ENCODE measurements at places on chromosomes 7 and 10.

DNA sequence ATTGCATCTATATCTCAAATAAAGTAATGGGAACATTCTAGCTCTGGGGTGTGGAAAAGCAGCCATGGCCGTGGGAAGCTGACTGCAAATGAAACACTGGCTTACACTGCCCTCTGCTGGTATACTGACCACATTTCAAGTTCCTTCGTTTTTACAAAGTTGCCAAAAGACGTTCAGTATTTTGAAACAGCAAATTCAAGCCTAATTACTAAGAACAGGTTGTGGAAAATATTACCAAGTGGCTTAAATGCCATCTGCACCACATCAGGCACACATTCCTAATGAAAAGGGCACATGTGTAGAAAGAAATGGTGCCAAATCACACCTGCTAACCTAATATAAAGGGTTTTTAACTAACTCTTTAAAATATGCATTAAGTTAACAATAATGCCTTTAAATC, 83.9 kb downstream of the JAZF1 start:
- no peak for DNase-seq

- DNase-seq: no peak
Measured at GRCh38 chr7:130492523-130493274, 814 bp downstream of the MEST start.

DNA sequence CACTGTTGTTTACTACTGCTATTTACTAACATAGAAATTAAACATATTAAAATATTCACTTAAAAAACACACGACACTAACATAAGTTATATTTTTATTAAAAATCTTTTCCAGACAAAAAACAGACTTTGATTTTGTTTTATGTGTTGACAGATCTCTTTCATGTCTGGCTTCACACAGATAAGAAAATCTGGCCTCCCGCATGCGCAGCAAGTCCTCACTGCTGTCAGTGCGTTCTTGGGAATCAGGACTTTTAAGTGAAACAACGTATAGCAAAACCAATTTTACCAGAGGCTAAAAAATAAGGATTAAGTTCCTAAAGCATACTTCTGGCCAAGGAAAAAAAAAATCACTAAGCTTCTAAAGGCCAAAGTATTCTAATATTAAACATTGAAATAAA, 1.2 kb upstream of the IDI1 start:
- DNase-seq: no peak

DNA sequence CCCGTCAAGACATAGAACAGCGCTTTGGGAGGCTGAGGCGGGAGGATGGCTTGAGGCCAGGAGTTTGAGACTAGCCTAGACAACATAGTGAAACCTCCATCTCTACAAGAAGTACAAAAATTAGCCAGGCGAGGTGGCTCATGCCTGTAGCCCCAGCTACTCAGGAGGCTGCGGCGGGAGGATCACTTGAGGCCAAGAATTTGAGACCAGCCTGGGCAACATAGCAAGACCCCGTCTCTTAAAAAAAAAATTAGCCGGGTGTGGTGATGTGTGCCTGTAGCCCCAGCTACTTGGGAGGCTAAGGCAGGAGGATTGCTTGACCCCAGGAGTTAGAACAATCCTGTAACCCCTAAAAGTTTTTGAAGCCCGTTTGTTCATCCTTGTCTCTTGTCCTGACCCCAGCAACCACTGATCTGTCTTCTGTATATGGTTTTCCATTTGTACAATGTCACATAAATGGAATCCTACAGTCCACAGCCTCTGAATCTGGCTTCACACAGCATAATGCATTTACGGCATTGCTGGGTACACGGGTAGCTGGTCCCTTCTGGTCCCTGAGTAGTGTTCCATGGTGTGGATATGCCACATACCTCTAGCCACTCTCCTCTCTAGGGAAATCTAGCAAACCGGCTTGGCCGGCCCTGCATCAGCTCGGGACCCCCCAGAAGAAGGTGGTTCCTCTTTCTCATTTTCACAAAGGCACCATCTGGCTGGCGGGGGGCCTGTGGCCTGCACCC, 8.4 kb downstream of the GTF2IRD1 start:
- no peak for DNase-seq

DNA sequence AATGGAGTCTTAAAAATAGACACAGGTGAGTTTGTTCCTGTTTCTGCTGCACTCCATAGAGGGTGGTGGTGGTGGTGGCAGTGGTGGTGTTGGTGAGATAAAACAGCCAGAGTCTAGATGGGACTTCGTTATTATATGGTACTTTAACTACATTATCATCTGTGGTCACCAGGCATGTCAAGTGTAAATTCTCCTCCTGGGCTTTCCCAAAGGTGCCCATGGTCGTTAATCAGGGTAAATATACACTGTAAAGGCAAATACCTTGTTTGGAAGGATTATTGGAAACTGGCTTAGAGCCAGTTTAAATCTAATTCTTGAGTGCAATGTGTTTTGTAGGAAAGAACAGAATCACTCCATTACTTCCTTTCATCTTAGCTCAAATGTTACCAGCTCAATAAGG, 21.5 kb upstream of the COMMD3 start:
- DNase-seq: no peak

DNA sequence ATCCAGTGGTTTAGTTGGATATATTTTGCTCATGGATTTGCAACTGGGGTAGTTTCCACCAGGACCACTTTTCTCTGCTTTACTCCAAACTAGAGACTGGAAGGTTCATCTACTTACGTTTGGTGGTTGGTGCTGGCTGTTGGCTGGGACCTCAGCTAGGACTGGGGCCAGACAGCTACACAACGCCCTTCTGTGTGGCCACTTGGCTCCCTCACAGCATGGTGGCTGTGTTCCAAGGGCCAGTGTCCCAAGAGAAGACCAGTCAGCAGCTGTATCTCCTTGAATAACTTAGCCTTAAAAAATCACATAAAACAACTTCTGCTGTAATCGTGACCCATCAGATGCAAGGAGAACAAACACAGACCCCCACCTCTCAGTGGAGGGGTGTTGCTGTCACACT, 4.2 kb upstream of the KCNH2 start:
- no peak for DNase-seq

GRCh38 chr7:16422103-16422435, 731 bp upstream of the CRPPA start:
- no peak for DNase-seq

DNA sequence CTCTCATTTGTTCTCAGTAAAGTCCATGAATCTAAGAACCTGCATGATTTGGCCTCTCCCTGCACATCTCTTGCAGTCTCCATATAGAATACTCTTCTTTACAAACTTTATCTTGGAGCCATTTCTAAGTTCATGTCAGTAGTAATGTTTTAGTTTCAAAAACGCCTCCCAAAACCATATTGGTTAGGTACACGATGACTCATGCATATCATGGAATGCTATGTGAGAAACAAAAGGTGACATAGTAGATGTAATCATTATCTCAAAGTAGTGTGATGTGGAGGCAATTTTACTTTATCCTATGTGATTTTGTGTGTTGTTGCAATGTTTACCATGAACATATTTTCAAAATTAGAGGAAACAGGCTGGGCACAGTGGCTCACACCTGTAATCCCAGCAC, 520.7 kb downstream of the KCNMA1 start:
- no peak for DNase-seq

- DNase-seq: no peak
Measured at GRCh38 chr7:124276005-124276622, 243.2 kb upstream of the TMEM229A start.

DNA sequence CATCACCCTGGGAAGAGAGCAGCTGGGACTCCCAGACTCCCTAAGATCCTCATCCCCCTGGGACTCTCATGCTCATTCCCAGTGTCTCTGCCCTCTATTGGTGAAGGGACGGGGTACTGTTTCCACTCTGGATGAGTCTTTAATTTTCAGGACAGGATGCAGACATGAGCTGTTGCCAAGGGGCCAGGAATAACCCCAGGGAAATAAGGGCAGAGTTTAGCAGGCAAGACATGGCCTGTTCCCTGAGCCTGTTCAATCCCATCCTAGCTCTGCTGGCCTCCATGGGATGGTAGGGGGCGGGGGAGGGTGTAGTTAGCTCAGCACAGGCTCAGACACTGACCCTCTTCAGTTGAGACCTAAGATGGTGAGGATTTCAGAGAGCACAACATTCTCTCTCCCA, 14.0 kb downstream of the C10orf105 start:
- no peak for DNase-seq

DNA sequence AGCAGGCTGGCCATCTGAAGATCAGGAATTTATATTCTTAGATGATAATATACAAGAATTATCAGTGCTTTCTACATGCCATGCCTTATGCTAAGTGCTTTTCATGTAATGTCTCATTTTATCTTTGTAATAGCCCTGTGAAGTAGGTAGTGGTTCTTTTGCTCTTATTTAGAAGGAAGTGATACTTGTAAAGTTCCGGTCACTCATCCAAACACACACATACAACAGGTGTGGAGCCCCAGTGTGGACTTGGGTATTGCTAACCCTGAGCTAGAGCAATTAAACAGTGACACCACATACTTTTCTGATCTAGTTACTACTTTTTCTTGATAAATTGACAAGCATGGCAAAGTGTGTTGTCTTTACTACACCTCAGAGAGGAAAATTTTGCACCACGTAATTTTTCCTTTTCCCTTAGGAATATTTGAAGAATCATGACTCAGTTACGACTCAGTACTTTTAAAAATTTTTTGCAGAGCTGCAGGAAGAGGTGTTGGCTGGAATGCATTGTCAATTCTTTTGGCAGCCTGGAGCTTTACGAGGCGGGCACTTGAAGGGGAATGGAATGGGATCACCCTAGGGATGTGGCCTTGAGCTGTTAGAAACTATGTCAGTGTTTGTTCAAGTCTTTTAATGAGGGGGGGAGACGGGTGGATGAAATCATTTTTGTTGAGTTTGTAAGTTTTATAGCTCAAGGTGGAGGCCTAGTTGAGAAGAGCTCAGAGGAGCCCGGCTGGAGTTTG, 212.5 kb upstream of the CELF2 start:
- no peak for DNase-seq

GRCh38 chr10:131972474-131973071, 9.2 kb downstream of the BNIP3 start:
- no peak for DNase-seq

DNA sequence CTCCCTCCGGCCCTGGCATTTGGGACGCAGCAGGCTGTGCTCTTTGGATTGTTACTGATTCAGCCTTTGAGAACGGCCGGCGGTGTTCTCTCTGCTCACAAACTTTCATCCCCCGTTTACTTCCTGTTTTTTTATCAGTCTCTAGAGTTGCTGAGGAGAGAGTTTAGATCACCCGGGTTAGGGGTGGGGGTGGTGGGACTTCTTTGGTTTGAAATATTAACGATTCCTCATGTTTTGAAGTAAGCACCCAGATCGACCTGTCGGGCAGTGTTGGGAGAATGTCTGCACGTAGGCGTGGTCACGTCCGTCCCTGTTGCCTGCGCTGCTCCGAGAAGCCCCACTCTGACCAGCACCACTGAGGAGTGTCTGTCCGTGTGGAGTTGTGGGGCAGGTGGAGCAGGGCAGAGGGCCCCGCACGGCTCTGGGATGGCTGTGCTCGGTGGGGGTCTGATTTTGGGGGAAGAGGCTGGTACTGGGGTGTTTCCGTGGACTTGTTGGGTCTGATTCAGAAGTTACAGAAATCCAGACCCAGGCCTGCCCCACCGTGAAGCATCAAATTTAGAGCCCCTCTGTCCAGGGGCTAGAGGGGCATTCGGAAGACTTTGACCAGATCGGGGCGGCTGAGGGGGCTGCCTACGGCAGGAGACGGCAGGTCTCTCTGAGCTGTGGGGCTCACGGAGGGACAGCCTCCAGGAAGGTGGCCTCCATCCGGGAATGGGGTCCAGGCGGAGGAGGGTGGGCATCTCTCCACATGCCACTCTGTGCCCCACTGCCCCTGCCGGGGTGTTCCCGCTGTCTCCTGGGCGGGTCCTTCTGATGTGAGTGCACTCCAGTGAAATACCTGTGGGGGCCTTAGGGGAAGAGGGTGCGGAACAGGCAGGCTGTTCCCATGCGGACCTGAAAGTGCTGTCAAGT, 7.4 kb downstream of the INPP5A start:
- no peak for DNase-seq

DNA sequence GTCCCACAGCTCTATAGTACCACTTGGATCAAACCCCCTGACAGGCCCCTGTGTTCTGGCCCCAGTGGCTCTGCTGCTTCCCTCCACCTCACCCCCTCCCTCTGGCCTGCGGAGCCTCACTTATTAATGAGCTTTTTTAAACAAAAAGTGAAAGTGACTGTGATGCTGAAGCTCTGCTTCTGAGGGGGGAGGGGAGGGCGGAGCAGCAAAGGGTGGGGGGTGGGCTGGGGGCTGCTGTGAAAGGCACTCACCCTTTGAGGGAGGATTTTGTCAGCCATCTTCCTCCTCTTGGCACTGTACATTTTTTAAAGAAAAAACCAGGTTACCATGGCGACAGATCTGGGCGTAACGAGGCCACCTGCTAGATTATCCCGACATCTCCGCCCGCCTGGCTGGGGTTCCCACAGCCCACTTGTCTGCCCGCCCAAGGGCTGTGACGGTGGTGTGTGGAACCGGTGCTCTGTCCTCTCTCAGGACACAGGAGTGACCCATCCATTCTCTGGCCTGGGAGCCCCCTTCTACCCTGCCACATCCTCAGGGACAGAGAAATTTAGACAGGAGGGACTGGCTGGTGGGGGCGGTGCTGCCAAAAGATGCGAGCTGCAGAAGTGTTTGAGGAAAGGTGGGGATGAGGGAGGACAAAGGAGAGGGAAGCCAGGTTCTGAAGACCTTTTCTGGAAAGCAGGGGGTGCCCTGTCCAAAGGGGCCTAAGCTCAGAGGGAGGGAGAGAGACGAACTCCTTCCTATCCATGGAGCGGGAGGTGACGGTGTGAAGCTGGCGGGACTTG, 4.9 kb downstream of the SMARCD3 start:
- DNase-seq: no peak

- no peak for DNase-seq
Measured at GRCh38 chr7:87934699-87935383, 790 bp downstream of the ADAM22 start.

DNA sequence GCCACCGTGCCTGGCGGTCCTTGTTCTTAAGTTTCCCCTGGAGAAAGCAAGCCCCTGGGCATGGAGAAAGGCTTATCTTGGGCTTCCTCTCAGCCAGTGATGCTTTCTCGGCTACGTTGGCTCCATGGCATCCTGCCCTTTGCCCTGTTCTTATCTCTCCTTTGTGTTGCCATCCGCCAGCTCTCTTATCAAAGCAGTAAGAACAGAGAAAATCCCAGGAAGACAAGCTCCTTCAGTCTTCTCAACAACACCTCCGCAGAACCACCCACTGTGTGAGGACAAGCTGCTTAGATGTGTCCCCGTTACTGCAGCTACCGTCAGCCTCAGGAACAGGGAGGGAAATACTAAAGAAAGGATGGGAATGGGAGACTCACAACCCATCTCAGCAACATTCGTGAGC, 3.3 kb downstream of the PLEKHS1 start:
- no peak for DNase-seq

GRCh38 chr10:66463611-66464010, 462.2 kb upstream of the LRRTM3 start:
- no peak for DNase-seq

- DNase-seq: no peak
Measured at GRCh38 chr7:63043657-63044543, 954.7 kb upstream of the ZNF722 start.

- DNase-seq: no peak
Measured at GRCh38 chr10:29635711-29636144, 957 bp upstream of the SVIL start.
